ENCODE measurements at places on chromosomes 3 and 15.
A peak's percentile ranks its signal among the peaks of the same experiment; 100 is the strongest.

DNA sequence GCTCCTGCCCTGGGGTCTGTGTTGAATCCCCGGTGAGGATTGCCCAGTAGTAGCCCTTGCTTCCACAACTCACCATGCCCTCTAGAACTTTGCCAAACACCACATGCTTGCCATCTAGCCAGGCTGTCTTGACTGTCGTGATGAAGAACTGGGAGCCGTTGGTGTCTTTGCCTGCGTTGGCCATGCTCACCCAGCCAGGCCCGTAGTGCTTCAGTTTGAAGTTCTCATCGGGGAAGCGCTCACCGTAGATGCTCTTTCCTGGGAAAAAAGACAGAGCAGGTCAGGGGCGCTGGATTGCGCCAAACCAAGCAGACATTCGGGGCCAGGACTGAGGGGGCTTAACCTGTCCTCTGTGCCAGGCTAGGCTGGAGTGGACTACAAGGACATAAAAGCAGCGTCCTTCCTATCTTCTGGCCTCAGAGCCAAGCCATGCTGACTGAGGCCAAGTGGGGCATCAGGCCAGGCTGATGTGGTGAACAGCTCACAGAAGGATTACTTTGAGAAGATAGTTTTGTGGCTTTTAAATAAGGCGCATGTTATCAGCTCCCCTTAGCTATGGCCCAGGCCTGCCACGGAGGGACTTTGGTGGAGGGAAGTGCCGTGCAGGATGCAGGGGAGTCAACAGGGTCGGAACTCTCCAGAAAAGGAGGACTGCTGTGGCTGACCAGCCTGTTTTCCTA is 5.3 kb downstream of the SNX22 start:
- no peak for DNase-seq

GRCh38 chr3:134216191-134216764 is 34.4 kb downstream of the RYK start:
- no peak for DNase-seq

DNA sequence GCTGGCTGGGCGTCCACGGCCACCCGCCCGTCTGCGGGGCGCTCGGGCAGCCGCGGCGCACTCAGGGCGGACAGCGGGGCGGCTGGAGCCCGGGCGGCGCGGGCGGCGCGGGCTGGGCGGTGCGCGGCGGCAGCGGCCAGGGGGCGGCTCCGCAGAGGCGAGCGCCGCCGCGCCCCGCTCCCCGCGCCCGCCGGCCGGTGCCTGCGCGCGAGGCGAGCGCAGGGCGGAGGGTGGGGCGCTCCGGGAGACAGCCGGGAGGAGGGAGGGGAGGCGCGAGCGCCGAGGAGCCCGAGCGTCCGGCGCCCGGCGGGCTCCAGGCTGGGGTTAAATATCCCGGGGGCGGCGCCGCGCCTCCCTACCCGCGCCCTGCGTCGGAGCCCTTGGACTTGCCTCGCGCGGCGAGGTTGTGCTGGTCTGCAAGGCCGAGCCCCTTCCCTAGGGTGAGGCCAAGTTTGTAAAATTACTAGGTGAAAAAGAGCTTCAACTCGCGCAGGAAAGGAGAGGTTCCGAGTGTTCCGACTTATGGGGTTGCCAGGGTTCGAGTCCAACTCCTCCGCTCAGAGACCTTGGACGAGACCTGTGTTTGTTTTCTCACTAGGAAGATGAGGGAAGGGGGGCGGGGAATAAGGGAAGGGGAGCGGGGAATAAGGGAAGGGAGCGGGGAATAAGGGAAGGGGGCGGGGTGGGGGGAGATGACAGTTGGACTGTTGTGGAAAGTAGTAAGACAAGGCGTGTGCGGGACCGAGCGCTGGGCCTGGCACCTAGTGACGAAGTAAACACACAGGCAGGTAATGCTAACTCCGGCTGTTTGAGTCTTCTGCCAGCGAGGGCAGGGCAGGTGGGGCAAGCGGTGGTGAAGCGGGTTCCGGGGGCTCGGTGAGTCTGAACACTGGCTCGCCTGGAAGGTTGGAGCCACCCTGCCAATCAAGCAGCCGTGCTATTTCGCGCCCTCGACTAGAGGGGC is at the start of gene TNFAIP8L3:
TNFAIP8L3 (minus strand) TSS at position 301 of the 964 bp plus-strand sequence. CDS start 311 bp downstream, outside the sequence.
- no peak for DNase-seq

GRCh38 chr3:28053759-28054158 is 187.7 kb upstream of the CMC1 start:
- no peak for DNase-seq

DNA sequence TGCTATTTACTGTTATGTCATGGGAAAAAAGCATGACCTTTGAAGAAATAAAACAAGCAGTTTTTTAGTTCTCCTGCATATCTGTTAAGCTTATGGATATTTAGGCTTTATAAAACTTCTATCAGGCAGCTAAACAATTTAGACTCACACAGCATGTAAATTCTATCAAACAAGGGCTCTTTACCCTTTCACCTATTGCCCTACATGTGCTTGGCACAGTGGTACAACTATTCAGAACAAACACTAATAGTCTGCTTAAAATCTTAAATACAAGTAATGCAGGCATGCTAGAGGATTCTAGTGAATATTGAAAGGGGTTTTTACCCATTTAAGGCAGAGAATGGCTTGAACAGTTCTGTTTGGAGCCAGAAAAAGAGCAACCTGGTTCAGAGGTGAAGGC is 23.4 kb upstream of the NANOGP8 start:
- DNase-seq: no peak

DNA sequence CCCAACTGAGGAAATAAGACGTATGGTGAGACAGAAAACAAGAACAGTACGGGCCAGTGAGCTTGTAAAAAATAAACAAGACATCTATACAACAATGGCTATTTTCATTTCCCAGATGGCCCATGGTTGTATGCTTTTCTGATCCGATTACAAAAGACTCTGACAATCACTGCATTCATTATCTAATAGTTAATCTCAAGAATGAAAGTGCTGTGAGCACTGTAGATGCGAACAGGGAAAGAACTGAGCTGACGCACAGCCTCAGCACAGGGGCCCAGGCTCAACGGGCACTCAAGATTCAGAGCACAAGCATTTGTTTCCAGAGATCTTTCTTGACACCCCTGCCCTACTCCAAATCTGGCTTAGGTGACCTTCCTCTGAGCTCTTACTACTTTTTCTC is 6.9 kb downstream of the MTMR10 start:
- DNase-seq: no peak

DNA sequence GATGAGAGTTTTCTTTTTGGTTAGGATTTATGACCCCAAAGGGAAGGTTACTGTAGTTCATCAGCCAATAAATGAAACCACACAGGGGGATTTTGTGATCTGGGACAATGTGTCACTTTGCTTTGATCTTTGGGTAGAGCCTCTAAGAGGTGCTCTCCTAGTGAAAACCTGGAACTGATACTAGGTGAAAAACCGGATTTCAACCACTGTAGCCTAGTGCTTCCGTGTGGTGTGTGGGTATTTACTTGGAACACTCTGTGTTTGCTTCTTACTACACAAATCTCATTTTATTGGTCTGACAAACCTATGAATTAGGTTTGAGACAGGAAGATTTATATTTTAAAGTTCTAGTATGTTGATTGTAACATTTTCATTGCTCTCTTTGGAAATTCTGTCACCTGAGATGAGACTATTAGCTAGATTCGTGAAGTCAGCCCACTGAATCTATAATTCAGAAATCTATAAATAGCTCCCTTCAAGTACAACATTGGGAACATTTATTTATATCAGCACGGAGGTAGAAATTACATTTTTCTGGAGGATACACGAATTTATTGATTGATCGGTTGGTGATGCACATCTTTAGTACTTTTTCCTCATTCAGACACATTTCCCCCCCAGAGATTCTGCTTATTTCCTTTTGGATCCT is 119.8 kb downstream of the AKAP13 start:
- no peak for DNase-seq

- DNase-seq: peak; percentile 79
Measured at GRCh38 chr15:85840079-85840801, 45.5 kb upstream of the KLHL25 start.

DNA sequence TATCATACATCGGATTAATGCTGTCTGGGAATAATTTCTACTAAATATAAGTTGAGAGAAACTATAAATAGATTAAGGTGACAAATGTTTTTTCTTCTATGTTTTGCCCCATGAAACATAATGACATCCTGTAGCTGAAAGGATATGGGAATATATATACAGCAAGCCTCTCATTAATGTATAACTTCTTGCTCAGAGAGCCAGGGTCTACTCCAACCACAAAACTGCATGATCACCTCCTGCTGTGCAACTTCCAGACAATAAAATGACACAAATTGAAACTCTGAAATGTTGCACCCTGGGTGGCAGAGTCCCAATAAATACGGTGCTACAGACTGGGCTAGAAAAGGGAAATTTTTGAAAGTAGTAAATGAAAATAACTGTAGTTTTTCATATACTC is 571.9 kb upstream of the CBLB start:
- DNase-seq: no peak

DNA sequence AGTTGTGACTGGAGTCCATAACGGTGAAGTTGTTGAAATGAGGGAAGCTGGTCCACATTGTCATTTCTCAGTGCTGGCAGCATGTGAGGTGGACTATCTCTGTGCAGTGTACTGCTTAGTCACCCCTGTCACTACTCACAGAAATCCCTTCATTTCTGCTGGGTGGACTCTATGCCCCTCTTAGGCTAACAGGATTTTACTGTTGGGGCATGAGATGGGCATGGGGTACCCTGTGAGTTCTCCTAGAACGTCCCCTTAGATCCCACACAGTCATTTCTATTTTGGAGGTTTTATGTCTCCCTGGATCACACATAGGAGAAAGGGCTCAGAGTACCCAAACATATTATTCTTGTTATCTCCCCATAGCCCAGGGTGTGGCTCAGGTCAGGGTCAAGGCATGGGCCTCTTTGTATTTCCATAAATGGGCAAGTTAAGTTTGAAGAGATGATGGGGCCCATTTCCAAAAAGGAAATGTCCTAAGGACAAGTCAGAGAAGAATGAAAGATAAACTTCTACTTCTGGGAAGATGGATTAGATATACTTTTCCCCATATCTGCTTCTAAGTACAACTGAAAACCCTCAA is 15.2 kb downstream of the P2RY1 start:
- no peak for DNase-seq

- DNase-seq: no peak
Measured at GRCh38 chr15:83380059-83380458, 67.1 kb upstream of the SH3GL3 start.

- no peak for DNase-seq
Measured at GRCh38 chr15:26091184-26091583, 228.1 kb upstream of the ATP10A start.

DNA sequence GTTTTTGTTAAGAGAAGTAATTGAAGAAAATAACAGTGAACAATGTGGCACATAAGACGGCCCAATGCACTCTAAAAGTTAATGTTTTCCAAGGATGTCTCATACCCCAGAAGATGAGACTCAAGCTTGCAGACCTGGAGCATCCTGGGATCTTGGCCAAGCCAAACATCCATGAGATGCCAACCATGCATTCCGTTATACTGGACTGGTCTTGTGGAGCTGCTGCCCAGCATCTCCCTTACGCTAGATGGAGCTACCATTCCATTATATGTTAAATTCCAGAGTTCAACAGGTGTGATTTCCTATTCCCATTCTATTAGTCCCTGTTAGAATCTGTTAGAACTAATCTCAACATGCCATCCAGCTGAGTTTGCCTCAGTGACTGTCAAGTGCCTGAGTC is 181.8 kb downstream of the PDCD6IP start:
- no peak for DNase-seq

GRCh38 chr15:39925112-39925842 is 5.2 kb upstream of the GPR176 start:
- no peak for DNase-seq

Measured in naive thymus-derived CD4-positive, alpha-beta T cell (primary cell).